BJ (cell line): ENCODE measurements at places on chromosomes 12 and 14.

GRCh38 chr14:65224799-65225198 is 122.5 kb upstream of the MAX start:
- DNase-seq = no peak

DNA sequence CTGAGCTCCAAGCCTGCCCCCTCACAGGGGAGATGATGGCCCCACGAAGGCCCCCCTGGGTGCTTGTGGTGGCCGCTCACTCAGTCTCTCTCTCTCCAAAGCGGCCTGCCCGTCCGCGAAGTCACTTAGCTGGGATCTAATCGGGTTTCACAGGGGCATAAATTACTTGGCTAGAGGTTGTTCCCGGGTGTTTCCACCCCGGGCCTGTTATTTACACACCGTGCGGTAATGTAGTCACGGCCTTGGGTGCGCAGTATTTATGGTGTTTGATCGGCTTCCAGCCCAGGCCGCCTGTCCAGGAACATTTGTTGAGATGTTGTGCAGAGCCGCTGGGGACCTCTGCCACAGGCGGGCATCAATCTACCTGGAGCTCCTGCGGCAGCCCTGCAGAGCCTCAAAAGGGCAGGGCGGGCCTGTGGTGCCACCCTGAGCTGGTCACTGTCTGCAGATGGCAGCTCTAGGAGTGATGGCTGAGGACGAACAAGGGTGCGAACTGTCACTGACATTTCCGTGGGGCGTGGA is 91.2 kb downstream of the KIF26A start:
- no peak for DNase-seq

DNA sequence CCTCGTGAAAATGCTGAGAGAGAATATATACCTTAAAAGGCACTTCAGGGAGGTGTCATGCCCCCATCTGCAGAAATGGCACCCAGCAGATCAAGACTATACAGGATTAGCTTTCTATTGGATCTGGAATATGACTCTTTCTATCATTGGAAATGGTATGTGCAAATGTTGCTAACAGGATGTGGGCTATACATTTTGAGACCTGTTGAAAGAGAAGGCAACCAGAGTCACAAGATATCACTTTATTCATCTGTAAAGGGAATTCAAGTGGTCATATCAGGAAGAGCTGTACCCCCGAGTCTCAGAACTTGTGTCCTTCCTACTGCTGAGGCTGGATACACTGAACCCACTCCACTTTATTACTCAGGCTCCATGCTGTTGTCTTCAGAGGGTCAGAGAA is 46.1 kb upstream of the FRMD6 start:
- no peak for DNase-seq

GRCh38 chr12:49133014-49133413 is 1.8 kb upstream of the TUBA1B start:
- DNase-seq = no peak

- no peak for DNase-seq
Observed at GRCh38 chr12:75658286-75658685, 146.9 kb upstream of the KRR1 start.

GRCh38 chr12:99170461-99170860 is 477.1 kb upstream of the GARIN6 start:
- DNase-seq = no peak

GRCh38 chr14:23452237-23452636 is 16.8 kb upstream of the MYH7 start:
- DNase-seq = no peak

- DNase-seq = no peak
Observed at GRCh38 chr12:13026286-13026685, 17.9 kb upstream of the FAM234B start.

DNA sequence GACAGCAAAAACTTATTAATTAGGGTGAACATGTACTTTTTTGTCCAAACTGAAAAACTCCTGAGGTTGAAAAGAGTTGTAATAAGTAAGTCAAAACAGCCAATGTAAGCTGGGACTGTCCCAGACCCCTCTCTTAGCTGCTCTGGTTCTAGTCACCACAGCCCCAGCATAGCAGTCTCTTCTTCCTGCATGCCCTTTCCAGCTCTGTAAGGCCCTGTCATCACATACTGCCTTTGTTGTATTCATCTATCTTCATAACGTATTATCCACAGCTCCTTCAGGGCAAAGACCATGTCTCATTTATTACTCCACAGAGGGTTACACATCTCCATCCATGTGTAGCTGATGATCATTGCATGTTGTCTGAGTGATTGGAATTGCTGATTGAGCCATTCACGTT is 56.5 kb downstream of the UTP20 start:
- no peak for DNase-seq

DNA sequence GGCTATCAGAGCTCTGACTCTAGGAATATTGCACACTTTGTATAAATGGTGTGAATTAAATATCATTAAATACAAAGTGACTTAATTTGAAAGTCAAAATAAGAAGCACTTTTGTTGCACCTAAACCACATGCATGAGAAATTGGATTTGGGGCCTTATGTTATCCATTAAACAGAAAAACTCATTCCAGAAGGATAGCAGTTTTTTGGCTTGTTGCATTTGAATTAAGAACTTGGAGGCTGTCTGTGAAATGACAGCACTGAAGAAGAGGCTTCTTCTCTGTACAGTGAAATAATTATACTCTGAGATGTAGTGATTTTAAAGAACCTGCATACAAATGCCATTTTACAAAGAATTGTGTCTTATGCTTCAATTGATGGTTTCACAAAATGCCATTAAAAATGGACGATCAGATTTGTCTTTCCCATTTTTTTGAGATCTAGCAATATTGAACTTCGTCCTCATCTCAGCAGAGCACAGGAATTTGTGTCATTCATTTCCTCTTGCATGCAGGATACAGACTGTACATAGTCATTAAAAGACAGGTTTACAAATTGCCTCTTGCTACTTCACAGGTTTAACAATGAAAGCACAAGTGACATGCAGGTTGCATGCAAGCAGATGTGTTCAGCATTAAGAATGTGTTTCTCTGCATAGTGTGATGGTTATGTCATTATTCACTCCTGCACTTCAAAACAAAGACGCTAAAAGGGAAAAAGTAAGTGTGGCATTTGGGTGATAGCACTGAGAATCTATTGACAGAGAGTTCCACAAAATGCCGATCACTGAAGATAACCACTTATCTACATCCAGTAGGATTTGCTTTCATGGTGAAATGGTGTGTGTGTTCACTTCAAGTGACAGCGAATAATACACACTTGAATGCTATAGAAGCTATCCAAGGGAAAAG is 35.9 kb upstream of the PYGL start:
- DNase-seq = no peak

DNA sequence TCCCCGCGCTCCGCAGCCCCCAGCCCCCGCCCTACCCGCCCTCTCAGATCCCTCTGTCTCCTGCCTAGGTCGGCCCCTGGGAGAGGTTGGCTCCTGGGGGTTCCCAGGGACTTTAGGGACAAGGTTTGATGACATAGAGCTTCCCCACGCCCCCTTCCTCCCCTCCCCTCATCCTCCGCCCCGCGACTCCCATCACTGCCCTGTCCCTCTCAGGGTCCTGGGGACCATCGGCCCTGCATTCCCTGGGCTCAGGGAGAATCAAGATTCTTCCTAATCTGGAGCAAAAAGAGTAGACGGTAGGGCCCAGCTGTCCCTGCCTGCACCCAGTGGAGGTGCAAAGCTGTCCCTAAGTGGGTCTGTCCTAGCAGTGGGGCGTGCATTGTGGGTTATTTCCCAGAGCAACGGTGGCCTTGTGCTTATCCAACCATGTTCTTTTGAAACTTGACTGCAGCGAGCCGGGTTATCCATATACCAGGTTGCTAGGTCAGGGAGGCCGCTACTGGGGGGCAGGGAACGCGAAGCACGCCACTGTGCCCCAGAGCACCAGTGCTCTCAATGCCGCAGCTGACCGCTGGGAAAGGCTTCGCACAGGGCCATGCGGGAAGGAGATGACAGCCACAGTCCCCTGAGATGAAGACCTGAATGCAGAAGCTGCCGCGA is 124.4 kb upstream of the PRMT8 start:
- DNase-seq = no peak

DNA sequence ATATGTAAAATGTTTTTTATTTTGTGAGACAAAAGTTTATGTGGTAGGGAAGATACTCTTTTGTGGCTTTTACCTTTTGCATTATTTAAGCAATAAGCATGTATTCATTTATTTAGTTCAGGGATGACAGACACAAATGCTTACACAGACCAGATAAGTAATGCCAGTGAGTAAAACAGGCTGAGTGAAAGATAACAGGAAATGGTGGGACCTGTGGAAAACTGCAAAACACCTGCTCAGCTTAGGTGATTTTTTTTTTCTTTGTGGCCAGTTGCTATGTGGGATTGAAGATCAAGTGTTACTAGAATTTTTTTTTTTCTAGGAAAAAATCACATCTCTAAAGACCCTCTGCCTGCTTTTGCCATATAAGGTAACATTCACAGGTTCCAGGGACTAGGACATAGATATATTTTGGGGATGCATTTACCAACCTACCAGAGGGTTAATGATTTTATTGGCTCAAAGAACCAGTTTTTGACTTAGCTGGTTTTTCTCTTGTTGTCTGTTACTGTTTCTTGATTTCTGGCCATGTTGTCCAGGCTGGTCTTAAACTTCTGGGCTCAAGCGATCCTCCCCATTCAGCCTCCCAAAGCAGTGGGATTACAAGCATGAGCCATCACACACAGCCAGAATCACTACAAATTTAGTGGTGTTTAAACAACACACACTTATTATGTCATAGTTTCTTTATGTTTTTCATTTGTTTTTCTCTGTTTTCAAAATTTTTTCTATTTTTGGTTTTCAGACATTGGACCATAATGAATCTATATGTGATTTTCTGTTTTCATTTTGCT is 9.8 kb downstream of the PSMA6 start:
- no peak for DNase-seq

- no peak for DNase-seq
Observed at GRCh38 chr14:58884442-58884841, 246.7 kb downstream of the DACT1 start.

GRCh38 chr12:8012651-8013309 is 19.7 kb upstream of the FOXJ2 start:
- DNase-seq = no peak

- no peak for DNase-seq
Observed at GRCh38 chr12:6664902-6665301, 2.0 kb upstream of the ING4 start.

DNA sequence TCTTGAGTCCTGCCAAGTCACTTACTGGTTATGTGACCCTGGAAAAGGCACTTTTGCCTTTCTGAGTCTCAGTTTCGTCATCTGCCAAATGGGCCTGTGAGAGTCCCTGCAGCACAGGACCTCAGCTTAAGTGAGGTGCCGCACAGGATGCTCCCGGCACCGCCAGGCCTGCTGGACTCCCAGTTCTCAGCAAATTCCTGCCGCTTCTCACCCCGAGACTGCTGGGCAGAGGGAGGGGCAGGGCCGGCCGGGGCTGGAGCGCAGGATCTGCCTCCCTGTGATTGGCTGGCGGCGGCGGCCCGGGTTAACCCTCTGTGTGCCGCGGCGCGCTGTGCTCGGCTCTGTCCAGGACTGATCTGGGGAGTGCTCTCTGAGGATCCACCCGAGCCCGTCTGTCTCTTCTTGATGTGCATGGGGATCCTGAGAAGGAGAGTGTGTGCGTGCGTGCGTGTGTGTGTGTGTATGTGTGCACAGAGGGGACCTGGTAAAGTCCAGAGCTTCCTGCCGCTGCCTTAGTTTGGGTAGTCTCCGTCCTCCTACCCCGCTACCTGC is 8.6 kb downstream of the SETD1B start:
- DNase-seq = no peak

GRCh38 chr12:131908092-131909080 is 14.0 kb downstream of the ULK1 start:
- no peak for DNase-seq

- DNase-seq = no peak
Observed at GRCh38 chr12:79747274-79747673, 56.5 kb upstream of the PAWR start.

DNA sequence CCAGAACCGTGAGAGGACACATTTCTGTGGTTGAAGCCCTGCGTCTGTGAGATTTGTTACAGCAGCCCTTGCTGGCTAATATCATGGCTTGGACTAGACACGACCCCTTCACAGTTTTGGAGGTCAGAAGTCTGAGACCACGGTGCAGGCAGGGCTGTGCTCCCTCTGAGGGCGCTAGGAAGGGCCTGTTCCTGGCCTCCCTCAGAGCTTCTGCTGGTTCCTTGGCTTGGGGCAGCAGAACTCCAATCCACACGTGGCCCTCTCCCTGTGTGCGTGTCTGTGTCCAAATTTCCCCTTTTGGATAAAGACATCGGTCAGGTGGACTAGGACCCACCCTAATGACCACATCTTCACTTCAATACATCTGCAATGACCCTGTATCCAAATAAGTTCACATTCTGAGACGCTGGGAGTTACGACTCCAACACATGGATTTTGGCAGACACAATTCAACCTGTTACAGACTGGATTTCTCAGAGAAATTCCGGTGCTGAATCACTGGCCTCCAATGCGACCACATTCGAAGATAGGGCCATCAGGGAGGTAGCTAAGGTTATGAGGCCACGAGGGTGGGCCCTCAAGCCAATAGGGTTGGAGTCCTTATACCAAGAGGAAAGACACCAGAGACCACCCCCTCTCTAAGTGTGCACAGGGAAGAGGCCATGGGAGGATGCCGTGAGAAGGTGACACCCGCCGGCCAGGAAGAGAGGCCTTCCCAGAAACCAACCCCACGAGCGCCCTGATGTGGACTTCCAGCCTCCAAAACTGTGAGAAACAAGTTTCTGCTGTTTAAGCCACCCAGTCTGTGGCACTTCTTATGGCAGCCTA is 43.6 kb upstream of the PPP2R5C start:
- no peak for DNase-seq

DNA sequence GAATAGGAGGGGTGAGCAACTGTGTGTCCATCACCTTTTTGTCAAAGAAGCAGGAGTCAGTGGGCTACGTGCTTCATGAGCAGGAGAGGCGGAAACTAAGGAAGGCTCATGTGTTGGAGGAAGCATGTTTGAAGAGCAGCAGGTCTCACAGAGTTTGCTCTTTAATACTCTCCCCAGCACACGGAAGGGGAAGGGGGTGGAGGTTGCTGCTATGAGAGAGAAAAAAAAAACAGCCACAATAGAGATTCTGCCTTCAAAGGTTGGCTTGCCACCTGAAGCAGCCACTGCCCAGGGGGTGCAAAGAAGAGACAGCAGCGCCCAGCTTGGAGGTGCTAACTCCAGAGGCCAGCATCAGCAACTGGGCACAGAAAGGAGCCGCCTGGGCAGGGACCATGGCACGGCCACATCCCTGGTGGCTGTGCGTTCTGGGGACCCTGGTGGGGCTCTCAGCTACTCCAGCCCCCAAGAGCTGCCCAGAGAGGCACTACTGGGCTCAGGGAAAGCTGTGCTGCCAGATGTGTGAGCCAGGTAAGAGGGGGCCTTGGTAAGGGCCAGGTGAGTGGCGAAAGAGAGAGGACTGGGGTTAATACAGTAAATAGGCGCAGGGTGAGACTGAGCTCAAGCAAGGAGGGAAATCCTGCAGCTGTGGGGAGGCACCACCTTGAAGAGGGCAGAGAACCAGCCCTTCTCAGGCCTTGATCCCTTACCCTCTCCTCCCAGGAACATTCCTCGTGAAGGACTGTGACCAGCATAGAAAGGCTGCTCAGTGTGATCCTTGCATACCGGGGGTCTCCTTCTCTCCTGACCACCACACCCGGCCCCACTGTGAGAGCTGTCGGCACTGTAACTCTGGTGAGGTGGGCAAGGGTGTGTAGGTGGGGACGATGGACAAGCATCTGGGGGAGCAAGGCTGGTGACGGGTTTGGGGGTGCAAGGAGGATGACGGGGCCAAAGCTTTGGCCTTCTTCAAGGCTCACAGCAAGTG is at the start of gene CD27:
Gene CD27, plus strand, starts transcription at position 252 of the 985 bp plus-strand sequence. Its CDS starts 141 bp downstream, at position 393.
- no peak for DNase-seq
